ENCODE measurements at places on chromosomes 1 and 21.

DNA sequence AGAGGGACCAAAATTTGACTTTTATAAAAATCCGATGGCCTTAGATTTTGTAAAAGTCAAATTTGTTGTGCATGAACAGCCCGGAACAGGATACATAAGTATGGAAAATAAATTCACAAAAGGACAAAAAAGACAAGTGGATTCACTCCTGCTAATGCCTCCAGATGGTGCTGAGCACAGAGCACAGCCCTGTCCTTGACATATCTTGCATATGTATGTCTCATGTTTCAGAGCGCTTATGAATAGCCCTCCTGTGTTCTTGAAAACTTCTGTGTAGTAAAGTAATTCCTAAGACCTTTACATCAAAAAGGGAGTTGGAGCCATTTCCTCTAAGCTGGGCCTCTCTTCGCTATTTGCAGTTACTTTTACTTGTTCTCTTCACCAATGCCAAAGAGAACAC is 110.7 kb upstream of the RAB3GAP2 start:
- DNase-seq: no peak

DNA sequence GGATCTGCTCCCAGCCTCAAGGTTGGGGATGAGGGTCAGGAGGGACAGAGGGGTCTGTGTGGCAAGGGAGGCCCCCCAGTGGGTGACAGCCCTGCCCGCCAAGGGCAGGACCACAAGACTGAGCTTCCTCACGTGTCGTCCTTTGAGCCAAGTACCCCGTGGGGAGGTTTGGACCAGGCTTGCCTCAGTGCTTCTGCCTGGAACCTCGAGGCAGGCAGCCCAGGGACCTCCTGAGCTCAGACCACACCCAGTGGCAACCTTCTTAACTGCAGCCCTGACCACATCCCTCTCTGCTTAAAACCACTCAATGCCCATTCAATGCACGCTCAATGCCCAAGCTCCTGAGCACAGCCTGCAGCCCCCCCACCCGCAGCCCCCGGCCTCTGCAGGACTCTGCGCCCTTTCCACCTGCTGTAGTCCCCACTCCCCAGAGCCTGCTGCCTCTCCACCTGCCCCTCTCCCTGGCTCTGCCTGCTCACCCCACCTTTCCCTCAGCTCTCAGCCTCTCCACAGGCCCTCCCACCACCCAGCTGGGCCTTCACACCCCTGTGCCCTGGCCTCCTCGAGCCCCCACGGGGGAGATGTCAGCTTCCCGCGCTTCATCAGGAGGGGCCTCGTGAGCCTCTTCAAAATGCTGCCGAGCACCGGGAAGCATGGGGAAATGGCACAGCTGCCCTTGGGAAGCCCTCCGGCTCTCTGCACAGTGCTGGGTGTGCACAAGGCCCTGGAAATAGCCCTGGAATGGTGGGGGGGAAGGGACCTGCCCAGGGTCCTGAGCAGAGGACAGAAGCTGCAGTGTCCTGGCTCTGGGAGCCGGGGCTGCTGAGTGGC is 129.3 kb upstream of the VAMP3 start:
- no peak for DNase-seq

- DNase-seq: no peak
These were observed 9.4 kb downstream of the CORT start for GRCh38 chr1:10459184-10459583.

DNA sequence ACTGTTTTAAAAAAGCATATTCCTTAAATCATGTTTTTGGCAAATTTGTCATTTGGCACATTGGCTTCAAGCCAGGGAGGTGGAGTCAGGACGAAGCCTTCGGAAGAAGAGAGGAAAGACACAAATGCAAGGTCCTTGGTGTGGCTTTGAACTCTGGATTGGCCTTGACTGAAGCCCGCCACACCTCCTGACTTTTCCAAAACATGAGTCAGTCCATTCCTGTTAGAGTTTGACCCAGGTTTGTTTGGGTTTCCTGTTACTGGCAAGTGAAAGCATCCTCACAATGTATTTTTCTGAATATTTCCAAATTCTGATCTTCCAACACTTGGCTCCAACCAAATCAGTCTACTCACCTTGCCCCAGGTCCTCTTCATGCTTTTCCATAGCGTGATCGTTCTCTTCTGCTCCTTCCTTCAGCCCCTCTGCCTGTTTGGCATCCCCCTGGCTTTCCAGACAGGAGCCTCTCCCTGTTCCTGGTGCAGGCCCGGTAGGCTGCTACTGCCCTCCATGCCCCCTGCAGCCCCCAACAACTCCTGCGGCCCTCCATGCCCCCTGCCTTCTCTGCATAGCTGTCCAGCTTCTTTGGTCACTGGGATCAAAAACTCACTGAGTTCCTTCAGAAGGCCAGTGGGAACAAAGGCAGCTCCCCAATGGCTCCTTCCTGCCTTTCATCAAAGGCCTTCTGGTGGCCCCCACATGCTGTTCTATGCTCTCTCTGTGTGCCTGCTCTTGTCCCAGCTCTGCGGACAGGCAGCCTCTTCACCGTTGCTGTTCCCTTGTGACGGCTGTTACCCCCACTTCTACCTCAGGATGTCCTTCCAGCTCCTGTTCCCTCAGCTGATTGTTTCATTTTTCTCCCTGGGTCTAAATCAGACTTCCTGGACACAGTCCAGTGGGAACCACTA is 30.4 kb upstream of the SLC30A1 start:
- no peak for DNase-seq

DNA sequence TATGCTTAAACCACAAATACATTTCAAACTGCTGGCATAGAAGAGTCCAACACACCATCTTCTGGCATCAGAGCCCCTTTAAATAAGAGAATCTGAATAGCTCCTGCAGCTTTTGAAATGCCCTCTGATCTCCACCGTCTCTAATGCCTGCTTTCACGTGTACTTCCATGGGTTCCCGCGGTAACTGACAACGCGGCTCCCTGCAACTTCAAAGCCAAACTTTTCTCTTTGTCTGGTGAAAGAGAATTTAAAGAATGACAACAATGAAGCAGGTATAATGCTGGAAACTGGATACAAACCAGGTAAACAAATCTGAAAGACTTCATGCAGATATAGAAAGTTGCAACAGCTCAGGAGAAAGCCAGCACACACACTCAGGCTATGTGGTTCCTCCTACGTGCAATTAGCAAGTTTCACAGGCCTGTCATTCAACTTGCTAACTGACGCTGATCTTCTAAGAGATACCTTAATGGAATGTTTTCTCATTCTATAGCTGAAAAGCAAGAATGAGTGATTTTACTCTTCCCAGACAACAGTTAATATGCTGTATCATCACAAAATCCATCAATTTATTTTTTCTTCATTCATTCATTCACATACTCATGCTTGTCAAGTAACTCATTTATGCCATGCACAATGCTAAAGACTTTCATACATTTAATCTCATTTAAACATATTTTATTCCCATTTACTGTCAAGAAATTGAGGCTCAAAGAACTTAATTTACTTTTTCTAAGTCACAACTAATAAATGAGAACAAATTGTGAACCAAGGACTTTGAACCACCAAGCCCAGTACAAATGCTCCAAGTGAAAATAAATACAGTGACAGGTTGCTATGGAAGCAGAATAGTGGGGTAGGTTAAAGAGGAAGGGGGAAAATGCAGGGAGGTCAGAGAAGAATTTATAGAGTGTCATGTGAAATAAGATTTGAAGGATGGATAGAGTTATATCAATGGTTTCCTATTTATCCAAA is 202.7 kb upstream of the SNX7 start:
- no peak for DNase-seq

- no peak for DNase-seq
These were observed 20.3 kb upstream of the CLSTN1 start for GRCh38 chr1:9844106-9844505.

DNA sequence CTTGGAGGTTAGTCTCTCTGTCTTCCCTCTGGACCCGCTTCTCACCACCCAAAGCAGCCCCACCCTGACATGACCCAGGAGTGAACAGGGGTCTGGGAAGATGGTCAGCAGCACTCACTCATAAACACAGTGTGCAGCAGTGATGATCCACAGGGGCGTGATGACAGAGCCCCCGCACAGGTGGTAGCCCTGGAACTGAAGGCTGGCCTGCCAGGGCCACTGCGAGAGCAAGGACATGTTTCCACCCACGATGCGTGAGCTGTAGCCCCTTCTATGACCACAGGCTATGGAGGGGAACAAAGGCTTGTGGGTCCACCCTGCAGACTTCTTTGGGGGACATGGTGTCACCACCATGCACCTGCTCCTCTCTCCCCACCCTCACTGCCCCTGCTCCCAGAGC is 12.9 kb downstream of the TMPRSS3 start:
- DNase-seq: no peak

GRCh38 chr1:203648276-203648675 is 21.6 kb downstream of the ATP2B4 start:
- no peak for DNase-seq

GRCh38 chr1:17335821-17336710 is 28.1 kb downstream of the PADI4 start:
- DNase-seq: peak; percentile 8

- no peak for DNase-seq
These were observed 134.9 kb upstream of the MAP1LC3C start for GRCh38 chr1:242133796-242134195.

- no peak for DNase-seq
These were observed 11.6 kb downstream of the MYBPH start for GRCh38 chr1:203163891-203164635.

DNA sequence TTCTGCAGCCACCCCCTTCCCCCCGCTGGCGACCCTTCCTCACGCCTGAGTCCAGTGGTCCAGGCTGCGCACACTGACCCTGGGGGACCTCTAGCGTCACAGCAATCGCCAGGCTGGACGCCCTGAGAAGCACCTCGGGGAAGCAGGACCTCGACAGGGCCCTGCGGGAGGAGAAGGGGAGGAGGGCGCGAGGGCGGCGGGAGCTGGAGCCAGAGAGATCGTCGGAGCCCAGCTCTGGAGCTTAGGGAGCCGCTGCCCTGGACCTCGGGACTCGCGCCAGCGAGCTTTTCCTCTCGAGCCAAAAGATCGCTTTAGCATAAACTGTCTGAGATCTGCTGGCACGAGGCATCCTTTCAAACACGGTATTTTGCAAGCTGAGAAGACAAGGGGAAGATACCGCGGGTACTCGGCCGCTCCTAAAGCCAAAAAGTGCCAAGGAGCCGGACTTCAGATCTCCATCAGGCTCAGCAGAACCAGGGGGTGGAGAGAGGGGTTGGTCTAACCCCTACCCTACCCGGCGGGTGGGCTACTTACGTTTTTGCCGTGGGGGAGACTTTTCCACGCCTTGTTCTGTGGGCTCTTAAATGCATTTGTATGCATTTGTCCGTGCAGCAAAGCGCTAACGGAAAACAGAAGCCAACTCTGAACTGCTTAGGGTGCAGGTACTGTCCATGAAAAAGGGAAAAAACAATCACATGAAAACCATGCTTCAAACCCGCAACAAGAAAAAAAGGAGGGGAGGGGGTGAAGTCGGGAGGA is 586 bp downstream of the COL24A1 start:
- no peak for DNase-seq

- DNase-seq: no peak
These were observed 12.3 kb downstream of the MYSM1 start for GRCh38 chr1:58687516-58687915.

DNA sequence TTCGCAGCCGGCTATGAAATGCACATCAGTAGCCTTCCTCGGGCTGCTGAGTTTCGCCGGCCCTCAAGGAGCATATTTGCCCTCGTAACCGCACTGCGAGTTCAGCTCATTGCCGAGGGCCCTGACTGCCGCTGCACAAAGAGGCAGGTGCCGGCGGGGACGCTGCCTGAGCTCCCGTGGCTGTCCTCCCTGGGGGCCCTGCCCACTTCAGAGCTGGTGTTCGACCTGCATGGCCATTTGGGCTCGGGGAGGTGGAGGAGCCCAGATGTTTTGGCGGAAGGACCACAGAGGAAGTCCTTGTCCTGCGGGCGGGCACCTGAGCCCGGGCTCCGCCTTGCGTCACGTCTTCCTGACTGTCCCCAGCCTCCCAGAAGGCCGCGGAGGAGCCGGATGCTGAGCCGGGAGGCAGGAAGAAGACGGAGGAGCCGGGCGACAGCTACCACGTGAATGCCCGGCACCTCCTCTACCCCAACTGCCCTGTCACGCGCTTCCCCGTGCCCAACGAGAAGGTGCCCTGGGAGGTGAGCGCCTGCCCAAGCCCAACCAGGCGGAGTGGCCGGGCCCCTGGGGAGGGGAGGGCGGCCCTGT is 29.9 kb upstream of the LRRC3 start:
- DNase-seq: no peak

- DNase-seq: no peak
These were observed 51.5 kb upstream of the GCLM start for GRCh38 chr1:93960641-93961147.

- DNase-seq: no peak
These were observed 38.3 kb upstream of the GJA5 start for GRCh38 chr1:147798731-147799130.

DNA sequence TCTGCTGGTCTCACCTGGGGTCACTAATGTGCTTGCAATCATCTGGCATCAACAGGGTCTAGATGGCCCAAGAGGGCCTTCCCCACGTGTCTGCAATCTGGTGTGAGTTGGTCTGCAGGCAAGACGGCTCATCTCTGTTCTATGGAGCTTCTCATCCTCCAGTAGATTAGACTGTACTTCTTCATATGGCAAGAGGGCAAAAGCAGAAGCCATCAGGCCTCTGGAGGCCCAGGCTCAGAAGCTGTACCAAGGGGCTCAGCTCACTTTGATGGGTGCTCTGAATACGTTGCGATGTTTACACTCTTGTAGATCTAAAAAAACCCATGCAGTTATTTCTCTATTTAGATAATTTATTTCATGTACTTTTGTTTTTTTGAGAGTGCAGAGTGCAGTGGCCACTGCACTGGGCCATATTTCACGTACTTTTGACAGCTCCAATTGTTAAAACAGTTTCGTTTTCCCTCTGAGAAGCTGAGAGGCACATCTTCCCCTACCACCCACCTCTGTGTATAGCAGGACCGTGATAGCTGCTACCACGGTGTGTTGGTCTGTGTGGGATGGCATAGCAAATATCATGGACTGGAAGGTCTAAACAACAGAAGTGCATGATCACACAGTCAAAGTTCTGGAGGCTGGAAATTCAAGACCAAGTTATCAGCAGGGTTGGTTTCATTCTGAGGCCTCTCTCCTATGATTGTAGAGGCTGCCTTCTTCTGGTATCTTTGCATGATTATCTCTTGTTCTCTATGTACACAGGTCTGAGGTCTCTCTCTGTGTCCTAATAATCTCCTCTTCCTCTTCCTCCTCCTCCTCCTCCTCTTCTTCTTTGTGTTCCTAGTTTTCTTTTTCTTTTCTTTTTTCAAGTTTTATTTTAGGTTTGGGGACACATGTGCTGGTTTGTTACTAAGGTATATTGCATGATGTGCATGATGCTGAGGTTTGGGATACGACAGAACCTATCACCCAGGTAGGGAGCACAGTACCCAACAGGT is 17.0 kb downstream of the CITED4 start:
- no peak for DNase-seq

Measured in stimulated activated CD8-positive, alpha-beta memory T cell treated with anti-CD3 and anti-CD28 coated beads, Interleukin-2, amount 100 ng/mL, for 1 hour (primary cell).